ENCODE measurements at places on chromosomes 3 and 15.

DNA sequence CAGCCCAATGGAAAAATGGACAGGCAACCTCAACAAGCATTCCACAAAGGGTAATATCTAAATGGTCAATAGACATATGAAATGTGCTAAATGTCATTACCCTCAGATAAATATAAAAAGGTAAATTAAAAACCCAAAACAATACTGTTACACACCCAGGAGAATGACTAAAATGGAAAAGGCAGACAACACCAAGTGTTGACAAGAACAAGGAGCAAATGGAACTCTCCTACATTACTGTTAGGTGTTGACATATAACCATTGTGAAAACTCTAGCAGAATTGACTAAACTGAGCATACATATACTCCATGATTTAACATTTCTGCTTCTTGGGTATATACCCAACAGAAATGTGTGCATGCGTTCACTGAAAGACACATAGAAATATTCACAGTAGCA lies 25.3 kb upstream of the SLC6A11 start:
- DNase-seq = no peak

- DNase-seq = no peak
These were observed 47.9 kb downstream of the CDCP1 start for GRCh38 chr3:45098310-45098709.

DNA sequence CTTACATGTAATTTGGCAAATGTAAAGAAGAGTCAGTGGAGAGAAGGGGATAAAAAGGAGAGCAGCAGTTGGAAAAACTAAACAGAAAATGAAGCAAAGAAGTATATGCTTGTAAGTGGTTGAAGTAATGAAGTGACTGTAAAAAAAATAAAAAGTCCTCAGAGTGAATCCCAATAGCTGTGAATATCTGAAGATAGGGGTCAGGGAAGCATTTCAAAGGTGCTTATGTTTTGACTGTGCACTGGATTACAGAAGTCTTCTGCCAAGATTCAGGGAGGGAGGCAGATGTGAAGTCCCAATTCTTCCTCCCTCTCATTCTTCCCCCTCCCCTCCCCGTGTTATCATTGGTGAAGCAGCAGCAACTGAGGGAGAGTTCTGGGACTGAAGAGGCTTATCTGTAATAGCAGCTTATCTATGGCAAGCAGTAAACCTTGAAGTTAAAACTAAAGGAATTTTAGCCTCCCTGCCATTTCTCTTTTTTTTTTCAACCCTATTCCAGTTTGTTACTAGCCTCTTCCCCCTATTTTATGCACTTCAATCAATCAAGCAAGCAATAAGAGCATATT lies 597.9 kb downstream of the IGSF11 start:
- DNase-seq = peak; percentile 48

GRCh38 chr3:102123590-102124190 lies 274.4 kb downstream of the NFKBIZ start:
- no peak for DNase-seq

DNA sequence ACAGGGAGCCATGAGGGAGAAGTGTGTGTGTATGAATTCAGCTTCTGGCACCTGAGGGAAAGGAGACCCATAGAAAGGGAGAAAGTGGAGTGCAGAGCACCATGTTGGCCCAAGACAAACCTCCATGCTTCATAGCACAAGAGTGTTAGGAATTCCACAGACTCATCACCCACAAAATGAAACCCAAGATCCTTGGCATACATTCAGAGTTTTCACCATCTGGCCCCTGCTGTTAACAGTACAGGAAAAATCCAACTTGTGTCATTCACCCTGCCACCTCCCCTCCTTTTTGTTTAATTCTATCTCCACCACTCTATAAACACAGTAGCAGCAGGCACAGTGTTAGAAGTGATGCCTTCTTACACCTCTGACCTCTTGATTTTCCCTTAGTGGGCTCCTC lies 60.0 kb upstream of the MNS1 start:
- no peak for DNase-seq

GRCh38 chr3:120471643-120472042 lies 20.9 kb upstream of the FSTL1 start:
- no peak for DNase-seq

DNA sequence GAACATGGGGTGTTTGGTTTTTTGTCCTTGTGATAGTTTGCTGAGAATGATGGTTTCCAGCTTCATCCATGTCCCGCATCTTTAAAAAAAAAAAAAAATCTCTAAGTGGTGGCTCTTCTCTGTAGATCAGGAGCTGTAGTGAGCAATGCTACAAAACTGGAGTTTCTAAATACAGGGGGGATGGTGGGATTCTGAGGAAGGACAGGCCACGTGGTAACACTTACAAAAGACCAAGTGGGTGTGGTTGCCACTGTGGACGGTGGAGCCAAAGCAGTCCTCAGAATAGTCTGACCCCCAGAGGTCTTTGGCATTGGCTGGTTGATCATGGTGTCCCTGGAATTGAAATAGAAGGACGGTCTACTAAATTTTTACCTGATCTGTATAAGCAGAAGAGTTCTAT lies 7.7 kb downstream of the CCRL2 start:
- no peak for DNase-seq

DNA sequence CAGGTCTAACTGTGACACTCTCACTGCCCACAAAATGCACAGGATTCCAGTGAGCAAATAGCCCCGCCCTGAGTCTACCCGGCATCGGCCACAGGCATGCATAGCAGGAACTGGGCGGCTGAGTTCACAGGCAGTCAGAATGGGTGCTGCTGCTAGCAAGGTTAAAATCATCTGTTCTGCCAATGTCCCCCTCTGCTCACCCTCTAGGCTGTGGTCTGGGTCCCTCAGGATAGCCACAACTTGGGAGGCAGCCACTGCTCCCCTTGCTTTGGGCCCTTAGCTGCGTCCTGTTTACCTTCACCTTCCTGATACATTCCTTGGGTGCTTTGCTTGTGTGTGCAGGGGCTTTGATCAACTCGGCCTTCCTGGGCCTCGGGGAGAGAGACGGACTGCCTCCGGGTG lies 232.9 kb upstream of the RGMA start:
- DNase-seq = no peak

- no peak for DNase-seq
These were observed 604.3 kb upstream of the CFAP20DC start for GRCh38 chr3:59654123-59654479.

GRCh38 chr3:184335661-184336546 lies 1.5 kb upstream of the FAM131A start:
- peak; percentile 88 for DNase-seq

All from hematopoietic multipotent progenitor cell treated with erythropoietin and hydrocortisone succinate and interleukin-3 and kit ligand, for 6 days (in vitro differentiated cells).